ENCODE measurements at places on chromosomes 5 and 9. TPM values are rescaled to one million over a fixed set of nuclear protein-coding genes. Genes with fewer than 3 reads are reported as not detected.

DNA sequence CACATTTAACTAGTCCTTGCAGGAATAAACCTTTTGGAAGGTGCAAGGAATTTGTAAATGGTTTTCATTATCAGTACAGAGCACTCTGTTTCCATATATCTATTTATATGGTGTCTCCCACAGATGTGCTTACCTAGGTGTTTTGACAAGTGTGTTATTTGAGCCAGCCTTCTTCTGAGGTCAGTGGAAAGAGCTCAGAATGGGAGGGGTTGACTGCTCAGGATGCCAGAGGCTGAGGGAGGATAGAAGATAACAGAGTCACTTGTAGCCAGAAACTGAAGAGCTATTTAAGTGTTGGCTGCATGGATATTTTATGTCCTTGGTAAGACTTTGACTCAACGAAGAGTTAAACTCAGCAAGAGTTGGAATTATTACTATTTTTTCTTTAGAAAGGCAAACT lies 5.0 kb downstream of the CMYA5 start:
- DNase-seq: no peak

DNA sequence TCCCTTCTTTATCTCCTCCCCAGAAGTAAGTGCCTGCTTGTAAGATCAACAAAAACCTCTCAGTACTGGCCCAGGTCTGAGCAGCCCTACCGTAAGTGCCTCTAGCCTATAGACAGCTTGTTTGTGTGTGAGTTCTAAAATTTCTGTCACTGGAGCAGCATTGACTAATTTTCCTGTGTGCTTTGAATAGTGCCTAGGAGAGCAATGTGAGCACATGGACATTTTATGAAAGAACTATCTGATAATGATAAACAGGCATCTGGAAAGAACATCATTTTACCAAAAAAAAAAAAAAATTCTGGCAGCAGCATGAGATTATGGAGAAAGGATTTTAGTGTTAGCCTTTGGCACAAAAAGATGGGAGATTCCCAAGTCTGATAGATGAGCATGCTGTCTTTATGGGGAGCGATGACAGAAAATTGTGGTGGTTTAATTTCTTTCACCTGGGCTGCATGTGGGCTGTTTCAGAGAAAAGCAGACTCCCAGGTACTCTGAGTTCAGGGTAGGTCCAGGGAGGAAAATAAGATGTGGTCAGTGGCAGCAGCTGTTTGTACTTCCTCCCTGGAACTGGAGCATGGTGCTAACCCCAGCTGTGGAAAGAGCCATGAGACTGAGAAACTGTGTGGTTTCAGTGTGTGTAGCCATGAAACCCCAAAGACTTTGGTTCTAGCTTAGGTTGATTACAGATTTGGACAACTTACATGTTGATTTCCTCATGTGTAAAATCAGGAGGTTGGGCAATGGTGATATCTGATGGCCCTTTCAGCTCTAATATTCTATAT lies 419.9 kb downstream of the NTRK2 start:
- no peak for DNase-seq

DNA sequence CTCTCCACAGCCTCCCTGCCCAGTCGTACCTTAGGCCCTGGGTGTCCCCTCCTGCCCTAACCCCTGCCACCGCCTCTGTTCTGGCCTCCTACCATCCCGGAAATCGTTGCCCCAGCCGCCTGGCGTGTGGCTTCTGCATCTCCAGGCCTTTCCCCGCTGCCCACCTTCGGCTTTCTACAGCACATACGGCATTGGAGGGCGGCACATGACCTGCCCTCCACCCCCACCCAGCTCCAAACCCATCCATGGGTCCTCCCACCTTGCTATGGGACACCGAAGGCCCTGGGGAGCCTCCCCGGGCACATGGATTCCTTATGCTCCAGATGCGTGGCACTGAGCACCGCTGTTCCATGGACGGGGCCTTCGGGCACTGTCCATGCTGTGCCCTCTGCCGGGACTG lies 32.0 kb downstream of the FGF18 start:
- no peak for DNase-seq

The RNF44 gene
- 9.5 TPM for total RNA-seq

- DNase-seq: no peak
These were observed 39.9 kb downstream of the ERP44 start for GRCh38 chr9:100058699-100059579.

The SPINK6 gene
- total RNA-seq: not detected

The EFNA5 gene
- total RNA-seq: 4.1 TPM

DNA sequence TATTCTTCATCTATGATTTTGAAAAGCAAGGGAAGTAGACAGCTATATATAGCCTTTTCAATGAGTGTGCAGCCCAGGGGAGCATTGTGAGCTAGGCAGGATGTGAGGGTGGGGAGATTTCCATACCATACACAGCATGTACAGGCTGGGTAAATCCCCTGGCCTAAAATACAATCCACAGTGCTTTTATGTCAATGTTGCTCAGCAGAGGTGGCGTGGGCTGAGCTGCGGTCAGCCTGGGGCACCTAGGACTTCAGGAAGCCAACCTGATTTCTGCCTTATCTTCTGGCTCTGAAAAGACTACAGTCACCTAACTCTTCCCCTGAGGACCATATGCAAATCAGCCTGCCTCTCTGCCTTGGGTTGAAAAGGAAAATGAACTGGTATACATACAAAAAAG lies 6.3 kb upstream of the GARIN3 start:
- peak; percentile 68 for DNase-seq

DNA sequence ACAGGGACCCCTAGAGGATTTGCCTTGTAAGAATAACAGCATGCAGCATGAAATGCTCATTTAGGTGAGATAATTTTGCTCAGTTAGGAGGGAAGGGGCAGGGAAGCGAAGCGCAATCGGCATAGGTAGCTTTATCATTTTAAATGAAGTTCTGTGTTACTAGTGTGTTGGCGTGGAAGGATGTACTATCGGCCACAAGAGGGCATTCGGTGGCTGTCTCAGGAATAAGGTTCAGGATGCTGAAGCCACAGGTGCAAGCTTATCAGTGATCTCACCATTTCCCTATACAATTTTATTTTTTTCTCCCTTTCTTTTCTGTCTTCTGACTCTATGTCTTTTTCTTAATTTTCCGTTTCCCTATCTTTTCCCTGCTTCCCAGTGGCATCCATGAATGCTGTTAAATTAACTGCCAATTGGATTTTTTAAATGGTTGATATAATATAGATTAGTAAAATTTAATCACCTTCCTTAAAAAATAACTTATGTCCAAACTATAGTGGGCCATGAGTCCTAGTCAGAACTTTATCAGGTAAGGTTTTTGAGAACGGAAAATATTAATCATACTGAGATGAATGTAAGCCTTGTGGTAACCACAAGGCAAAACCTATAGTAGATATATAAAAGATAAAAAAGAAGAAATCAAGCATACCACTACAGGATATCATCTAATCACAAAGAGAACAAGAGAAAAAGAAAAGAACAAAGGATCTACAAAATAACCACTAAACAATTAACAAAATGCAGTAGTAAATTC lies 1.2 kb upstream of the INSL6 start:
- DNase-seq: peak; percentile 76

- peak; percentile 65 for DNase-seq
These were observed 586.0 kb downstream of the CCDC171 start for GRCh38 chr9:16138561-16139491.
